Memory B cell (primary cell): ENCODE measurements at places on chromosomes 5 and 9.

DNA sequence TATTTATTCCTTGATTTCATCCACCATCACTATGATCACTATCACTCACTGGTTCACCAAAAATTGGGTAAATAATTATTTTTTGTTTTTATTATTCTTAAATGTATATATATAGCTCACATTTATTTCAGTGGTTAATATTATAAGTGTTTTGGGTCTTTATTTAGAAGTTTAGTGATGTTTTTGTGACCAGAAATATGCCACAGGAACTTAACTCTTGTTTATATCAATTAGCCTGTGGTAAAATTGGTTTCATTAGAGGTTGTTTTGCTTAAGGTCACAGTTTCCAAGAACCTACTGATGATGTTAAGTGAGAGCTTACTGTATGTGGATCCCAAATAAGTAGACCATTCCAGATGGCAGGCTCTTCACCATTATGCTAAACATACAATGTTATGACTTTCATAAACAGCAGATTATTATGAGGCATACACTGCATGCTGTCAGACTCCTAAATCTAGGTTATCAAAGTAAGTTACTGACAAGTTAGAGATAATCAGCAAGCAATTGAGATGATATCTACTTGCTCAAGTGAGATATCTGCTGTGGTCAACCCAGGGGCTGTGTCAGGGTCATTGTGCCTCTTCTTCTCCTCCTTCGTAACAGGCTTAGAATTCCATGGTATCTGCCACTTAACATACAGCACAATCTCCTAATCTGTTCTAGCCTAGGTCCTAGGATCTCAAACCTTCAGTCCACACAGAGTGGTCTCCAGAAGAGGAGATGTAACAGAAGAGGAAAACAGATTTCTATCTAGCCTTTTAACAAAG is 57.6 kb downstream of the NR3C1 start:
- no peak for DNase-seq

DNA sequence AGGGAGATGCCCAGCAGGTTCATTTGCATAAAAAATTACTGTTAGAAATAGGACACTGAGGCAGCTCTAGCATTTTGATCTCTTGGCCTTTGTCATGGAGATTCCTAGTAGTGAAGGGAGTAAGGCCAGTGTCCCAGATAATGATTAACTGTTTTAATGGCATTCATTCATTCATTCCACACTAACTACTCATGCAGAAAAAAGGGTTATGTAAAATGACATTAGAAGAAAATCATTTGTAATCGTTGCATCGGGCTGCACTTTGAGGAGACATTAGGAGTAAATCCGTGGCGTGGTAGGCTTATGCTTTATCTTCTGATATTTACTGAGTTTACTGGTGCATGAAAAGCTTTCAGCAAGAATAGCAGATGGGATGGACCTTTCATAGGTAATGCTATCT is 82.6 kb upstream of the GRHPR start:
- no peak for DNase-seq

DNA sequence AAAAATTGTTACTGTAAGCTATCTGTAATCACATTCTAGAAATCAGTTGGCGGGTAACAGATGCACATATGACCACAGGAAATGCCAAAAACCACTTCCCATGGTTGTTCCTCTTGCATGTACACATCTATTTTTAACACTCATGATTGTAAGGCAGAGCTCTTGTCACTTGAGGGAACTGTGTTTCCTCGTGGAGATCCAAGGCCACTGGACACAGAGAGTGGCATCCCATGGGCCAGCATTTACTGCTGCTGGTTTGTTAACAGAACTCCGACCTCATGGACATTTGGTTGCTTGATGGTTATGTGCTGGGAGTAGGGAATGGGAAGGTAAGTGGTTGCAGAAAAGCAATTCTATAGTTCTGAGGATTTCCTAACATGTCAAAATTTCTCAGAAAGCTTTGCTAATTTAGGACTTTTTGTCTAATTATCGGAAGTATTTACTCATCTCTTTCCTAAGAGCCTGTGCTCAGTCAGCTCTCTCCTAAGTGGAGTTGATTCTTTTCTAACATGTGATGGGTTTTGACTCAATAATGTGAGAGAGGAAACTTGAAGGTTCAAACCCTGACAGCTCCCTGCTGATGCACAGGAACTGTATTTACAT is 202.0 kb upstream of the NR3C1 start:
- DNase-seq, result no peak

DNA sequence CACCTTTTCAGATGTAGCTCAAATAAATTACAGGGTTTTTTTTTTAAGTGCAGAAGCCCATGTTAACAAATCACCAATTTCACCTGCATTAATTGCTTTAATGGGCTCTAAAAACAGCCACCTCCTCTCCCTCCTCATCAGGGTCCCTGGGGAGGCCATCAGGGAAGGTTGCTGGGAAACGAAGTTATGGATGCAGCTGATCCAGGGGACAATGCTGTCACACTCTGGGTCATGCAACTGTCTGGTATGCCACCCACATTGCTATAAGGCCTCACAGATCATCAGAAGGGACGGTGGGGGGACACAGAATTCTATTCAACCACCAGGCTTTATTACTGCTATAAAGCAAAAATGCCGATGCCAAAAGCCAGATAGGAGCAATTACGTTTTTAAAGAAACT is 9.3 kb downstream of the WHRN start:
- no peak for DNase-seq

GRCh38 chr5:176614805-176615478 is 5.0 kb upstream of the GPRIN1 start:
- no peak for DNase-seq

DNA sequence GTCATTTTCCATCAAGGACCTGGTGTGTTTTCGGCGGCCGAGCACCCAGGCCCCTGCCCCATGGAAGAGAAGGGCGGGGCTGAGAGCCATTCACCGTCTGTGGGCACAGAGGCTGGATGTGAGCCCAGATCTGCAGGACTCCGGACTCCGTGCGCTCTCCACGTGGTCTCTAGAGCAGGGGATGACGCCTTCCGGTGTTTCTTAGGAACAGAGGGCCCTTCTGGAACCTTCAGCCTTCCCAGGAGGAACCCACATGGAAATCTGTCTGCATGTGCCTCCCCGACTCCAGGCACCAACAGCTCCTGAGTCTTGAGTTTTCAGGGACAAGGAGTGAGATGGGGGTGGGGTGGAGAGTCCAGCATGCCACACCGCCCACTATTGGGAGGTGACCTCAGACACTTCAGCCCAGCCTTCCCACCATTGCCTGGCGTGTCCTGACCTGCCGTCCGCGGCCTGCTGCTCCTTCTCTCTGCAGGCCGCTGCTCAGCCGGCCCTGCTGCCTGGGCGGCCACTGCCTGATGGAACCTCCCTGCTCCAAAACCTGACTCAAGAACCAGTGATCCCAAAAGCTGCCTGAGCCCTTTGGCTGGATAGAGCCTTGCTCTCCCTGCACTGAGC is 2.4 kb upstream of the RXRA start:
- DNase-seq, result no peak

DNA sequence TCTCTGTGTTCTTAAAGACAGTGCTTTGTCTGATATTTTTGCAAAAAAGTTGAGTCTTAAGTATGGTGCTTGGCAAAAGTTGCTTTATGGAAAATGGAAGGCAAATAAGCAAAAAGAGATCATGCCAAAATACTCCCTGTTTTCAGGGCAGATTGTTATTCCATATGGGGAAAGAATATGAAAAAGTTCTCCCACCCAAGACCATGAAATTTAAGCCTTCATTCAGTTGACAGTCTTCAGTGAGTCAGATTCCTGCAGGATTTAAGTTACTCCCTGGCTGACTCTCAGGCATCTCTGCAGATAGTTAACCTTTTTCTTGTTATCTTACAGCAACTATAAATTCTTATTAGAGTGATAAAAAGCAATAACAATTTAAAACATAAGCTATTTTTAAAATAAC is 601.6 kb downstream of the PDE4D start:
- no peak for DNase-seq

DNA sequence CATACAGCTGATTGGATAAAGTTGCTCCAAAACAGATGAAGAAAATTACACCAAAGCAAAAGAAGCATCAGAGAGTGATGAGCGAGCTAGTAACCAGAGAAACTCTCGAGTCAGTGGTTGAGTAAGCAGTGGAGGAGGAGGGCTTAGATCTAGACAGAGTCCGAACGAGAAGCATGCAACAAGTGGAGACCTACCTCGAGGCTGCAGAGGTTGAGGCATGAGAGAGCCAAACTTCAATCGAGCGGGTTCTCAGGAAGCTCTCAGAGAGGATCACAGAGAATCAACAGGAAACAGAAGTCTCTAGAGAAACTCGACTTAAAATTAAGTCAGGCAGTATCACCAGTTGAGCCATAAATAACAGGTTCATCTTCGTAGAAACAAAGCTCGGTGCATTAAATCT is 6.1 kb downstream of the RUSC2 start:
- no peak for DNase-seq

DNA sequence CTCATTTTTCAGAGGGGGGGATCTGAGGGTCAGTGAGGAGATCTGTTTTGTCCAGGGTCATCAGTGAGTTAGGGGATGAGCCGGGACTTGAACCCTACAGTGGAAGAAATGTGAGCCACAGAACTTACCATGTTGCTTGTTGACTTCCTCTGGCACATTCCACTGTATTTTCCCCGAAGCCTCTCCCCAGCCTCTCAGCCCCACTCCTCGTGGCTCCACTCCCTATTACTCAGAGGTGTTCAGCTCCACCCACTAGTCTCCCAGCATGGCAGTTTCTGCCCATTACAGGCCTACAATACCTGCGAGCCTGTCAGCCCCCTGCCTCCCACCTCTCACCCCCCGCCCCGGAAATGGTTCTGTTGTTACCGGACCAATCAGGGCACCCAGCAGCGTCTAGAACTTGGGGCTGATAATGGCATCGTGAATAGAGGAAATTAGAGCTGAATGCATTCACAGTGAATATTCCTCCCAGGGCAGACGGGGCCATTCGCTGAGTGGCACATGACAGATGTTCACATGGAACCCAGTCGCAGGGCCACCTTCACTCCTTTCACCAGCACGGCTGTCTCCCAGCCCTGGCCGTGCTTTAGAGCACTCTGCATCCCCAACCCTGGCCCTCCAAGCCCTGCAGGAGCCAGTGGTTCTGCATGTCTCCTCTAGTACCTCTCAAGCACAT is 81.6 kb downstream of the KCNIP1 start:
- no peak for DNase-seq

DNA sequence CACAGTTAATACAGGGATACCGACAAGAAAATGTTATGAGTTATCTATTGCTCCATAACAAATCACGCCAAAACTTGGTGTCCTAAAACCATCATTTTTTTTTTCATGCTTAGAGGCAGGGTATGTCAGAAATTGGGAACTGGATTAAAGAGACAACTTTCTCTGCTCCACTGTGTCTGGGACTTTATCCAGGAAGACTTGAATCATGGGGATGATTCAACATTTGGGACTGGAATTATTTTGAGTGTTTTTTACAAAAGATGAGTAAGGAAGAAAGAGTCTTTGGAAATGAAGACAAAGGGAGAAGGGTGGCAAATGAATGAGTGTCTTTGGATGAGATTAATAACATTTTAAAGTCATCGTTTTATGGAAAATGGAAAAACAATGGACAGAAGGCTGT is 1883.7 kb upstream of the C9orf72 start:
- DNase-seq, result no peak
